ENCODE measurements at places on chromosomes 16 and 17.

DNA sequence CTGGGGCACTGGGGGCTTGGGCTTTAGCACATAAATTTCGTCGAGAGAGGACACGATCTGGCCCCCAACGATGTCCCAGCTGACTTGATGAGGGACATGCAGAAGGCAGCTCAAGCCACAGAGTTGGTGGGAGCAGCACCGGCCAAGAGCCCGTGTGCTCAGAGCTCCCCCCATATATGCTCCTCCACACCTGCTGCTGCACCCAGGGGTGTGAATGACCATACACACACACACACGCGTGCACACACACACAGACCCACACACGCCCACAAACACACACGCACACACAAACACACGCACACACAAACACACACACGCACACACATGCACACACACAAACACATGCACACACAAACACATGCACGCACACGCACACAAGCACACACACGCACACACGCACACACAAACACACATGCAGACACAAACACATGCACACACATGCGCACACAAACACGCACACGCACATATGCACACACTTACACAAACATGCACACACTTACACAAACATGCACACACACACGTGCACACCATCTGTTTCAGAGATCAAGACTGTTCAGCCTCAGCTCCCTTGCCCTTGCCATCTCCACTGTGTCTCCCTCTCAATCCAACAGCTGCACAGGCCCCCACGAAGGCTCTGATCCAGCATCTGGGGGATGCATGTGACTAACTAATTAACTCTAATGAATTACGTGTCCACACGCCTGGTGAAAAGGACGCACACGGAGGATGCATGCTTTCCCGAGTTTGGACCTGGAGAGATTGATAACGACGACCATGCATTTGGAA lies 85.6 kb upstream of the TNRC6C start:
- no peak for DNase-seq

- DNase-seq, result no peak
These were observed 1.4 kb upstream of the CRYM start for GRCh38 chr16:21279501-21279900.

GRCh38 chr17:18981642-18982424 lies 22.7 kb downstream of the FAM83G start:
- DNase-seq, result no peak

- no peak for DNase-seq
These were observed 5.4 kb upstream of the SLC5A10 start for GRCh38 chr17:18946536-18946935.

DNA sequence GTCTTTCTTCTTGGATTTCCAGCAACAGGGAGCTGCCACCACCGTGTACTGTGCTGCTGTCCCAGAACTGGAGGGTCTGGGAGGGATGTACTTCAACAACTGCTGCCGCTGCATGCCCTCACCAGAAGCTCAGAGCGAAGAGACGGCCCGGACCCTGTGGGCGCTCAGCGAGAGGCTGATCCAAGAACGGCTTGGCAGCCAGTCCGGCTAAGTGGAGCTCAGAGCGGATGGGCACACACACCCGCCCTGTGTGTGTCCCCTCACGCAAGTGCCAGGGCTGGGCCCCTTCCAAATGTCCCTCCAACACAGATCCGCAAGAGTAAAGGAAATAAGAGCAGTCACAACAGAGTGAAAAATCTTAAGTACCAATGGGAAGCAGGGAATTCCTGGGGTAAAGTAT lies 389.0 kb downstream of the MAF start:
- DNase-seq, result no peak

DNA sequence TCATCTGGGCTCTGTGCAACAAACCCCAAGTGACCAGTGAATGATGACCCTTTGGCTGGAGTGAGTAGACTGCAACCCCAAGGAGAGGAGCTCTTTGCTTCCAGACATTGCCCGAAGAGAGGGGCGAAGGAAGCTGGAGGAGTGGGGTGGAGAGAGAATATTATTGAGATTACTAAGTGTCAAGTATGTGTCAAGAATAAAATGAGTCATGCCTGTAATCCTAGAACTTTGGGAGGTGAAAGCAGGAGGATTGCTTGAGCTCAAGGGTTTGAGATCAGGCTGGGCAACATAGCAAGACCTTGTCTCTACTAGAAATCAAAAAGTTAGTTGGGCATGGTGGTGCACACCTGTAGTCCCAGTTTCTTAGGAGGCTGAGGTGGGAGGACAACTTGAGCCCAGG lies 142.0 kb upstream of the CCL2 start:
- DNase-seq, result no peak

GRCh38 chr17:19411631-19412030 lies 599 bp downstream of the RNF112 start:
- DNase-seq, result no peak

DNA sequence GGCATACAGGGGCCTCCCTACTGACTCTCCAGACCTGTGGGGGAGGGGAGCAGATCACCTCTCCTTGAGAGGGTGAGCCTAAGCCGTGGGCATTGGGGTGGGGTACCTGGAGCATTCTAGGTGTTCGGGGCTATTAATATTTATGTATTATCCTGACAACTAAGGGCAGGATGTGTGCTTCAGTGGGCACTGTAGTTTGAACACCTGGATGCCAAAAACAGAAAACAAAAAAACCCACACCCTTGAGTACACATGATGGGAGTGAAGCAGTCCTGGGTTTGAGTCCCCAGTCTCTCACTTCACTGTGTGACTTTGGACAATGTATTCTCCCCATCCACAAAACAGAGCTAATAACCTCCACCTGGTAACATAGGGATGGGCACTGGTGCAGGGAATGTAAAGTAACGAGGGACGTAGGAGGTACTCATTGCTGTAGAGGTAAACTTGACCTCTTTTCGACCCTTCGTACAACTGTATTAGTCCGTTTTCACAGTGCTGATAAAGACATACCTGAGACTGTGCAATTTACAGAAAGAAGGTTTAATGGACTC lies 257.8 kb downstream of the CPPED1 start:
- no peak for DNase-seq

DNA sequence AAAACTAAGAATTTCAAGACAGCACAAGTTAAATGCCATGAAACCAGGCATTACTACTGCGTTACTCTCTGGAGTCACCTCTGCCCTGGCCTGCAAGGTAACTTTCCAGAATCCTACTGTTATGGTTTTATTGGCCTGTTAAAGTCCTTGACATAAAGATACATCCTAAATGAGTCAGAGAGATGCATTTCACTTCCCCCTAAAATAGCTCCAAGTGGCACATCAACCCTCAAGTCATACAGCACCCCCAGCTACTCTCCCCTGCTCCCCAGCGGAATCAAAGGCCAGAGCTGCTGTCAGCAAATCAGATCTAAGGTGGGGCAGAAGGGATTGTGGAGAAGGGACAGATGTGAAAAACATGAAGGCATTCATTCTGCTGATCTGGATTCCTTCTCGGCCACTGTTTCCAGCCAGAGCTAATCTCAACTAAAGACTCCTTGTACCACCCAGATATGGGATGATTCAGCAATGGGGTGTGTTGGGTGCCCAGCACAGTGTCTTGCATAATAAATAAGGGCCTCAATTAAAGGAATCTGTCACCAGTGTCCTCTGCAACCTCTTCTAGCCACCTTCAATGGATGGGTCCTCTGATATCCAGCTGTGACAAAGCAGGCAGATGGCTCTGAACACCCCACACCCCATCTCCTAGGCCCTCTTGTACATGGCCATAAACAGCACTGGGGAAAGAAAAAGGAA lies 8.5 kb upstream of the CCL1 start:
- DNase-seq, result no peak

DNA sequence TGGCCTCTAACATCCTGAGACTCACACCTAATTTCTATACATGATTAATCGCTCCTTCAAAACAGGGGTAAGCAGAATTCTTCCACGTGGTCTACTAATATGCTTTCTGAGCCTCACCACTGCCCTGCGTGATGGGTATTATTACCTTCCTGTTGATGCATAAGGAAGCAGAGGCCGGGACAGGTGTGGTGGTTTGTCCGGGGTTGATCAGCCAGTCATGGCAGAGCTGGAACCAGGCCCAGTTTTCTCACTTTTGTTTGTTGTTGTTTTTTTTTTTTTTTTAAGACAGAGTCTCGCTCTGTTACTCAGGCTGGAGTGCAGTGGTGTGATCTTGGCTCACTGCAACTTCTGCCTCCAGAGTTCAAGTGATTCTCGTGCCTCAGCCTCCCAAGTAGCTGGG lies 31.2 kb downstream of the RNF135 start:
- DNase-seq, result no peak

DNA sequence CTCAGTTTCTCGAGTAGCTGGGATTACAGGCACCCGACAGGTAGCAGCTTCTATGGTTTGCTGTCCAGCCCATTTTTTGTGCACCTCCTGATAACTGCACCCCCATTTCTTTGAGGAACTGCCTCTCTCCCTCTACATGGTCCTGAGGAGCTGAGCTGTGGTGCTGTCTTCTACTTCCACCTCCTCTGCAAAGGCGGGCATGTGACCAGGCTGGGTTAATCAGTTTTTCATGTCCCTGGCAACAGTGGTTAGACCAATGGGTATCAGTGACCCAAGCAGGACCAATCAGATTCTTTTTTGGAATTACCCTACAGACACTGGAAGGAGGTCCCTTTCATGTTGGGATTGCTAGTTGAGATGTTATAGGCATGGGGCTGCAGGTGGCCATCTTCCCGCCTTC lies 41.3 kb downstream of the TBX21 start:
- DNase-seq, result no peak

DNA sequence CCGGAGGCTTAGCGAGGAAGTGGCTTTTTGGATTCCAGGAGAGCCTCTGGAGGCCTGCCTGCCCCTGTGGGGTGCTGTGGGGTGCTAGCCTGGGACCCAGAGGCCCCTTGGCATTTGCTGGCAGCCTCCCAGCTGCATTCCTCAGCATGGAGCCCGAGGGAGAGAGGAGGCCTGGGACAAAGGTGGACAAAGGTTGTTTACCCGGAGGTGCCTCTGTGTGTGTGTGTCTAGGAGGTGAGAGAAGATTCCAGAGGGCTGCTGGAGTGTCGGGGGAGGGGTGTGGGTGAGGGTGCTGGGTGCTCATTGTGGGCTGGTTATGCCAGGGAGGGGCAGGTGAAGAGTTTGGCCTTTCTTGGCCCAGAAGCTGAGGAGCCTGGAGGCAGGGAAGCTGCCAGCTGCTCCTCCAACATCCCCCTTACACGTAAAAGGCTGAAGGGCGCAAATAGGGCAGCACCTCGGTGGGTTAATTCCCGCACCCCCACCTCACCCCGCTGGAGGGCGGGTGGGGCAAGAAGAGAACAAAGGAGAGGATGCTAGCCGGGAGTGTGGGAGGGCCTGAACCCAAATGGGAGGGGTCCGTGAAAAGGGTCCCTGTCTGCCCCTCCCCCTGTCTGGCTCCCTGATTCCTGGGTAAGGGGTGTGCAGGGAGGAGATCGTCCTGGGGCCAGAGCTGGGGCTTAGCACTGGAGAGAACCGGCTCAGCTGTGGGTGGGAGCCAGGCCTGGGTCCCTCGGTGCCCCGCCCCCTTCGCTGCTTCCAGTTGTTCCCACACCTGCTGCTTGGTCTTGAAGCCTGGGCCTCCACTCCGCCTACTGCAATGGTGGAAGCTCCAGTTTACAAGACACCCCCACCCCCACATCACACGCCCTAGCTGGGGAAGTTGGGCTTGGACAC lies 9.9 kb downstream of the HEXIM2 start:
- DNase-seq, result no peak

GRCh38 chr17:65588181-65588808 lies 26.8 kb upstream of the AXIN2 start:
- DNase-seq, result no peak

GRCh38 chr16:81495321-81496234 lies 51.0 kb downstream of the CMIP start:
- no peak for DNase-seq

DNA sequence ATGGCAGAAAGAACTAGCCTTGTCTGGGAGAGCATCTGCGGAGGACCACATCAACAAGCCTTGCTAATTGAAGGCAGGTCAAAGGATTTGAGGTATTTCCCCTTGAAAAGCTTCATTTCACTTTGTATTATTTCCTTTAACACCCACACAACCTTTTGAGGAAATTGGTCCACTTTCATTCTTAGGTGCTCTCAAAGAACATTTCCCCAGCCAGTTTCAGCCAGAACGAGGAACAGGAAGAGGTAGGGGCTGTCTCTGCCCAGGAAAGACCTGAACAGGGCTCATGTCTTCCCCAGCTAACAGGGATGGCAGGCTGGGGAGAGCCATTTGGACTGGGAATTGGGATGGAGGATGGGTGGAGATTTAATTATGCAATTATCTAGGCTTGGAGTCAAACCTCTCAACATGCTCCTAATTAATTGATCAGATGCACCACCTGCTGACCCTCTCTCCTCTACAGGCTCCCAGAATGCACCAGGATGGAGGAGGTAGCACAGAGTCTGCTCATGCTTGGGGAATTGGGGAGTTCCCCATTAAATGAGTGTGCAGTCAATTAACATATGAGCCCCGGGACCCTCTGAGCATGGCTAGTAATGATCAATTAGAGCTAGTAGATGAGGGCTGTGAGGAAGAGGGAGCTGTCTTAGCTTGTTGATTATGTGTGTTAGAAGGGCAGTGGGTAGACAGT lies 84.6 kb downstream of the GP2 start:
- DNase-seq, result no peak

- no peak for DNase-seq
These were observed at the start of gene OTOP2 for GRCh38 chr17:74924250-74924948. Gene OTOP2, plus strand, starts transcription at chr17:74924273. Its CDS starts 360 bp downstream, at chr17:74924633.
